Mucosa of gallbladder (tissue), 1 donor: ENCODE measurements at places on chromosomes 3 and 15.

GRCh38 chr3:26068890-26069289, 279.0 kb downstream of the OXSM start:
- no peak for DNase-seq

DNA sequence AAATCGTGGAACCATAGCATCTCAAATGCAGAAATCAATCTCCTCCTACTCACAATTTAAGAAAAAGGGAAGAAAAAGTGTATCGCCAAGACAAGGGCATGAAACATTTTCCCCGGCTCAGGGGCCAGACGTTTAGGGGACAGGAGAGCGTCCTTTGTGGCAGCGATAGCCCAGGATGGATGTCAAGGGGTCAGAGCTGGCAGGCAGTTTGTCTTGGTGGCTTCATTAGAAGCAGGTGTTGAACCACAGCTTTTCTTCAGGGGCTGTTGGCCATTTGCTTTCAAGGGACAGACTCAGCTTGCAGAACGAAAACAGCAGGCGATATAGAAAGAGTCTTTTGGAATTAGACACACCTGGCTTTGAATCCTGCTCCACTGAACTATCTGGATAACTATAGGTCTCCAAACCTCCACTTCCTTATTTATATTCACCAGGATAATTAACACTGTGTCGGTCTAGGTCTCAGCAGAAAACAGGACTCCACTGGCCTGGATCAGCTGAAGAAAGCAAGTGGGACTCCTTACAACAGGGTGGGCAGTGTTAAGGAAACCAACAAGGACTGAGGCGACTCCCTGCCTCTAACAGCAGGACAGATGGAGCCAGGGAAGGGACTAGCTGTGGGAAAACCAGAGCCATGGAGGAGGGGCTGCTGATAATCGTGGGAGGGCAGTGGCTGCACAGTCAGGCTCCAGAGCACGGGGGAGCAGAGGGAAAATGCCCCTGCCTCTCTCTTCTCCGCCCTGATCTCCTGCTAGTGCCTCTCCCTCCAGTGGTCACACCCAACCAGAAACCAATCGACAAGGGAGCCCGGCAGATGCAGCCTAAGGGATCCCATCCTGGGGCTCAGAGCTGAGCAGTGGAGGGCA, 123.6 kb downstream of the LIPC start:
- no peak for DNase-seq

GRCh38 chr15:90414408-90415028, 26.5 kb downstream of the IQGAP1 start:
- no peak for DNase-seq

- DNase-seq, result no peak
These were observed 47.4 kb upstream of the RAB6B start for GRCh38 chr3:133943031-133943535.

DNA sequence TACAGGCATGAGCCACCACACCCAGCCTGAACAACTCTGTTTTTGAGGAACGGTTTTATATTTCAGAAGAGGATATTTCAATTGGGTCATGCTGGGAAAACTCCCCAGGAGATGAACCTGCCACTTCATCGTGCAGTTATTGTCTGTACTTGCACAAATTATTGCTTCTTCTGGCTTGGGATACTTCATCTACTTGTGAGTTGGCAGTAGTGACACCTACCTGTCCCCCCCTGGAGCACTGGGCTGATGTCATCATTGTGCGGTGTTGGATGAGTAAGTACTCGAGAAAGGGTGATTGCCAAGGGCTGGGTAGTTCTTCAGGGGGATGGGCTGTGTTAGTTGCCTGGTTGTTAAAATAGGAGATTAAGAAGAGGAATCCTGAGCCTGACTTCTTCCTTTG, 85.1 kb upstream of the SAMMSON start:
- DNase-seq, result no peak

DNA sequence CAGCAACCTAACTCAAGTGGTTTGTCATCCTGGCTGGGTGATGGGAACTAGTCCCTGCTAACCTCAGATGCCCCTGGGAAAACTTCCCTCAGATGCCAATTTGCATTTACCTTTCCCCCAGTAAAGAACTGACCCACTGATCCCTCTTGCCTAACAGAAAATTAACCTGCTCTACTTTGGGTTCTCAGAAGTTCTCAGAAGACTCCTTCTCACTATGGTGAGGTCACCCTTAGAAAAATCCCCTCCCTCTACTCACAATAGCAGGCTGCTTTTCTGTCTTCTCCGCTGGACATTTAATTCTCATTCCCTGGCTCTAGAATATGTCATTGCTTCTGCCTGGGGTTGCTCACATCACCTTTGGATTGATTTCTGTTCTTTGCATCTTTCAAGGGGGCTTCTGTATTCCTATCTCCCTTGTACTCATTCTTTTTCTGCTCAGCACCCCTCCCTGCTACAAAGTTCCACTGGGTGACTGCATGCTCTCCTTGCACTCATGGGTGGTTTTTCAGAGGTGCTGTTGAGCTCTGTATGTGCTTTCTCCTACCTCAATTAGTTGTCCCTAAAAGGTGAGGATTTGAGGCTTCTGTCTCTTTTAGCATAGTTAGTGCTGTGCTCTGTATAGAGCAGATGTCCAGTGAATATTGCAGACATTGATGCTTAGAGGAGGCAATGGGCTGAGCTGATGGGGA, 869 bp downstream of the PLA1A start:
- no peak for DNase-seq

DNA sequence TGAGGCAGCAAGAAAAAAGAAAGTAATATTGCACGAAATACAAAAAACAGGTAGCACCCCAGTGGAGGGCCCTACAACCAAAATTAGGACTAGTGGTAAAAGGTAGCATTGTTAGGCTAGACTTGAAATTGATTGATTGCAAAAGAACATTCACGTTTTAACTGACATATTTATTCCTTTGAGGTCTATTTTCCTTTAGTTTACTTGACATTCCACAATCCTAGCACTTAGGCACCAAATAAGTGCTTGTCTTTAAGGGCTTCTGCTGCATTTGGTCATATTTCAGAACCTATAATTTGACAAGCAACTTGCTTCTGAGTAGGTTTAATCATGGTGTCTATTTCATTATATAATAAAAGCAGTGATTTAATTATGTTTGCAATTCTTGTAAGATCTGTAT, 642.7 kb upstream of the AGTR1 start:
- DNase-seq, result no peak

DNA sequence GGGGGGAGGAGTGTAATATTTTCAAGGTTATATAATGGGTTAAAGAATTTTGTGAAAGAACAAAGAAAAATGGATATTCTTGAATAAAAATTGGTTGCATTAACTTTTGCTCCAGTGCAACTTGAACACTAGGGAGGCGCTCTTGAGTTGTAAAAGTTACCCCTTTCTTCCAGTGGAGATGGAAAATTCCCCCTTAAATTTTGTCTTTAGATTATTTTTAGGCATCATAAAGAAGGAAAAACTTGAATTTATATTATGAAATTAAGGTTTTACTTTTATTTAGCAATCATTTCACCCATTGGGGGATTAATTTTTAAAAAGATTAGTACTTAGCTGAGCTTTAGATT, 550 bp upstream of the CHD2 start:
- DNase-seq, result no peak

GRCh38 chr3:47704237-47704612, 77.5 kb downstream of the SMARCC1 start:
- DNase-seq, result no peak

GRCh38 chr15:68508485-68509189, 70.2 kb upstream of the CORO2B start:
- DNase-seq, result no peak

DNA sequence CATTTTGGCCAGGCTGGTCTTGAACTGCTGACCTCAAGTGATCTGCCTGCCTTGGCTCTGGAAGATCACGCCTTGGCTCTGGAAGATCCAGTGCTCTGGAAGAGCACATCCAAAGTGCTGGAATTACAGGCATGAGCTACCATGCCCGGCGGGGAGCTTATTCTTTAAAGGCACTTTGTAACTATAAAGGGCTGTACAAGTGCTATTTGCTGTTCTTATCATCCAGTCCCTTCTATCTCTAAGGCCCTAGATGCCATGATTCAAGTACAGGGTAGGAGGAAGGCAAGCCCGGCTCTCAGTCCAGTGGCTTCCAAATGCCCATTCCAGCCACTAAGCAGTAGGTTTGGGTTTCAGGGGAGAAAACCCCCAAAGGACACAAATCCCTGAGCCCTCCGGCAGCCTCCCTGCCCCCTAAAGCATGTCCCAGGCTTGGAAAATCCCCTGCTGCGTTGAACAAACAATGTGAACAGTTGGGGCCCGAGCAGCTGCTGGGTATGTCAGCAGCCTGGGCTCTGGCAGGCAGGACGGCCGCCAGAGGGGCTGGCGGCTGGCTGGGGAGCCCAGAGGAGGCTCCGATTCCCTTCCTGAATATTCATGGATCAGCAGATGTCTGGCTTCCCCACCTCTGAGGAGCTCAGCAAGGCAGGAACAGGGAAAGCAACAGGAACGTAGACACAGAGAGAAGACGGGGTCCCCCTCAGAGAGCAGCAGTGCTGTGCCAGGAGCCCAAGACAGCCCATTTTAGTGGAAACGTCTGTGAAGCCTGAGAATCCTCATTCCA, 7.7 kb downstream of the IGDCC4 start:
- peak; percentile 15 for DNase-seq

DNA sequence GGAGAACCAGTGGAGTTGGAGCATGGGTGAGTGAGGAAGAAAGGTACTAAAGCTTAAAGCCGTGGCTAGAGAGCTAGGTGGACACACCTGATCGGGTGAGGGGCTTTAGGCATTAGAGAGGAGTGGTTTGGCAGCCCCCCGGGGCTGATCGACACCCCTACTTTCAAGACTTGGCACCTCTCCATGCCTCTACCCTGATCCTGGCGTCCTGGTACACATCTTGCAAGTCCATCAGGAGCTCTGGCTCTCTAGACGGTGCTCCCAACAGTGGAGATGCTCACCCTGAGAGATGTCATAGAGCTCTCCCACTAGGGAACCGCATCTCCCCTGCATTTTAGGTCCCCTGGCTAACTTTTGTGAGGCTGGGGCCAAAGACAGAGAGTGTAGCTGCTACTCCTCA, 98.1 kb downstream of the XXYLT1 start:
- no peak for DNase-seq

- DNase-seq, result no peak
These were observed 74.0 kb upstream of the POLG start for GRCh38 chr15:89408372-89409183.

- DNase-seq, result no peak
These were observed 360.8 kb upstream of the PROK2 start for GRCh38 chr3:72145506-72146380.

DNA sequence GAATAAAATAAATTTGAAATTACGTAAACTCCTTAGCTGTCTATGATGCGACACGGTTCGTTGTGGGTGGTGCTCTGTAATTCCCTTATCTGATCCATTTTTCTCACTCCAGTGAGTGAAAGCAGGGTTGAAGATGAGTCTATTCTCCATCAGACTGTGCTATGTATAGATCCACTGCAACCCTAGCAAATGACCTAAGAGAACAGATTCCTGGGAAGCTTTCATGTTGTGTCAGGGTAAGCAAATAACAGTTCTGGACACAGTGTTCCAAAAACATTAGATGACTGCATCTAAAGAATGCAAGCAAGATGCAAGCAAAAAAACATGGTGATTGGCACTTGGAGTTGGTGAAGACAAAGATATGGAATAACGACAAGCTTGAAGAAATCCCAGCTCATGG, 239.3 kb downstream of the SLC9A9 start:
- DNase-seq, result no peak

- peak; percentile 47 for DNase-seq
These were observed 396 bp downstream of the INO80 start for GRCh38 chr15:41115652-41116115.

DNA sequence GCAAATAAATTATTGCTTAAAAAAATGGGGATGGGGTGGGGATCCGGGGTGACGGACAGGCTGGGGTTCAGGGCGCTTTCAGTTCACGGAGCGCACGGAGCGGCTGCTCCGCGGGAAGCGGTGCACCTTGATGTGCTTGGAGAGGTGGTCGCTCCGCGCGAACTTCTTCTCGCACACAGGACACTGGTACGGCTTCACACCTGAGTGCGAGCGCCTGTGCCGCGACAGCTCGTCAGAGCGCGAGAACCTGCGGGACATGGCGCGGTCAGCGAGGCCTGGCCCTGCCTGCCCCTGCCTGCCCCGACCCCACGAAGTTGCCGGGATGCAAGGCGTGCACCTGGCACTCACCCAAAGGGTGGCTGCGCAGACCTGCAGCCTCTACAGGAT, 13.6 kb downstream of the KLF15 start:
- DNase-seq, result no peak

DNA sequence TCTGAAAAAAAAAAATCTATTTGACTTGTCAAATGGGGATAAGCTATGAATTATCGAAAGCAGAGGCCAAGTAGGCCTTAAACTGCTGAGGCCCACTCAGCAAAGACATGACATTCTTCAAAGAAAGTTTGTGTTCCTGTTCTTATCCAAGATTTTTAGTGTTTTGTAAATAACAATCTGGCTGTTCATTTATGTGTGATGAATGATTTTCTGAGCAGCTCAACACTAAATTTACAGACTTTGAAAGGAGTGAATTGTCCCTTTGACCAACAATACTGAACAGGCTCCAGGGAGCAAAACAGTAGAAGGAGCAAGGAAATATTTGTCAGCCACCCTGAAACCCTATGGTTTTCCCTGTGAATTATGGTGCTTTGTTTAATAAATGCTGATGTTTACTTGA, 512.6 kb upstream of the NAALADL2 start:
- DNase-seq, result no peak

DNA sequence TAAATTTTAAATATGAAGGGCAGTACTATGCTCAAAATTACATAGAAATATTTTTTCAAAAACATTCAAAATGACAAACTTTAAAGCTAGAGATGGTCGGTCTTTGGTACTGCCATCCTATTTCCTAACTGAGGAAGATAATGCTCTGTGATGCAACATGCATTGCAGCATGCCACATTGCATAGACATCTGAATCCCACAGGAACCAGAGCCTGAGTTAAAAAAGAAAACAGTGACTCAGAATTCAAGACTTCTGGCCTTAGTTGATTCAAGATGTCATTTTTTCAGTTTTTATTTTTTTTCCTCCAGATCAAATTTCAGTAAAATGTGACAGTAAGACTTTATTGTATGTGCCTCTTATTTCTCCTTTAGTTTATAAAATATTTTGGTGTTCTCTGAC, 33.1 kb downstream of the TP63 start:
- DNase-seq, result no peak

GRCh38 chr15:51367322-51367976, 26.0 kb downstream of the GLDN start:
- no peak for DNase-seq

DNA sequence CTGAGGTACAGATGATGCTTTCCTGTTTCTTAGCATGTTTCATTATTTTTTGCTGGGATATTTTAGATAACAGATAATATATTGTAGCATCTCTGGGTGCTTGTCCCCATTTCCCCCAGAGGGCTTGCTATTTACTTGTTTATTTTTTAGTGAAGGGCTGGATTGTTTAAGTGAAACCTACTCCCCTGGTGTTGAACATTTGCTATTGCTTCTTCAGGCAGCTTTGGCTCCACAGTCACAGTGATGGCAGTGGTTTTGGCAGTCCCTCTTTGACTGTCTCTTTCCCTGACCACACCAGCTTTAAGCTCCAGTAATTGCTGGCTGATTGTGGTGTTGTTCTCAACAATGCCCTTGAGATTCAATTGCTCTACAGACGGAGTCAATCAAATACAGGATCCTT, 128.9 kb downstream of the KLF13 start:
- DNase-seq, result no peak
